Forelimb muscle (tissue), 1 donor: ENCODE measurements at places on chromosomes 5 and 9. TPM values are rescaled to one million over a fixed set of nuclear protein-coding genes. Genes with fewer than 3 reads are reported as not detected.

Gene PCDHGA2
- polyA plus RNA-seq: 2.1 TPM

Gene SLC6A19
- polyA plus RNA-seq: not detected

Gene HCN1
- 3.1 TPM for polyA plus RNA-seq

Gene PRRX2
- 4.5 TPM for polyA plus RNA-seq

Gene NKD2
- 2.4 TPM for polyA plus RNA-seq

Gene DYNC2I2
- 42.1 TPM for polyA plus RNA-seq

Gene FBLL1
- 0.86 TPM for polyA plus RNA-seq

Gene HMGCS1
- polyA plus RNA-seq: 41.8 TPM

Gene CDH18
- polyA plus RNA-seq: 6.6 TPM

Gene FST
- 26.2 TPM for polyA plus RNA-seq

Gene ZNF879
- 4.0 TPM for polyA plus RNA-seq

Gene SLC28A3
- polyA plus RNA-seq: not detected

Gene FBXO10
- 39.4 TPM for polyA plus RNA-seq

Gene SMU1
- polyA plus RNA-seq: 16.3 TPM

Gene NPR3
- polyA plus RNA-seq: 16.3 TPM

Gene HSD17B4
- 60.7 TPM for polyA plus RNA-seq

Gene RANBP17
- 8.0 TPM for polyA plus RNA-seq

Gene MTMR12
- 13.4 TPM for polyA plus RNA-seq

Gene OGN
- polyA plus RNA-seq: 374 TPM

Gene FOXD4
- 2.0 TPM for polyA plus RNA-seq

Gene SLC4A9
- polyA plus RNA-seq: 0.19 TPM

Gene CCDC183
- polyA plus RNA-seq: 1.9 TPM

Gene PKN3
- polyA plus RNA-seq: 8.9 TPM

Gene IRX2
- 0.13 TPM for polyA plus RNA-seq

Gene CDO1
- 15.6 TPM for polyA plus RNA-seq

Gene AOPEP
- 43.0 TPM for polyA plus RNA-seq

Gene DNAJB5
- polyA plus RNA-seq: 61.6 TPM

Gene CXCL14
- 27.8 TPM for polyA plus RNA-seq

Gene PNPLA7
- 3.6 TPM for polyA plus RNA-seq

Gene ACOT12
- polyA plus RNA-seq: 0.22 TPM

Gene CYSRT1
- polyA plus RNA-seq: 2.4 TPM

Gene PPP3R2
- polyA plus RNA-seq: not detected

Gene HRCT1
- 2.1 TPM for polyA plus RNA-seq

Gene BHMT2
- polyA plus RNA-seq: 3.0 TPM

Gene FBP1
- polyA plus RNA-seq: 0.53 TPM

Gene SPINK13
- polyA plus RNA-seq: 0.33 TPM

Gene IFT74
- 12.2 TPM for polyA plus RNA-seq

Gene SPAAR
- polyA plus RNA-seq: 2.2 TPM

Gene ACER2
- polyA plus RNA-seq: 0.99 TPM

Gene LRRC19
- polyA plus RNA-seq: 0.11 TPM

Gene LHX2
- 1.9 TPM for polyA plus RNA-seq

Gene LIFR
- polyA plus RNA-seq: 43.1 TPM

Gene DBH
- 0.72 TPM for polyA plus RNA-seq

Gene SMIM32
- not detected for polyA plus RNA-seq

Gene GABRA1
- polyA plus RNA-seq: not detected

Gene BOD1
- 72.1 TPM for polyA plus RNA-seq

Gene TSLP
- 0.67 TPM for polyA plus RNA-seq

Gene GABRA6
- not detected for polyA plus RNA-seq

Gene IFNA6
- polyA plus RNA-seq: not detected

Gene SLC34A1
- polyA plus RNA-seq: not detected

Gene SUSD3
- polyA plus RNA-seq: 3.3 TPM

Gene ARHGEF28
- polyA plus RNA-seq: 2.7 TPM

Gene HAND1
- polyA plus RNA-seq: not detected
